ENCODE measurements at places on chromosomes 12 and 14.

- no peak for DNase-seq
These were observed 50.4 kb upstream of the OVCH1 start for GRCh38 chr12:29547864-29548263.

DNA sequence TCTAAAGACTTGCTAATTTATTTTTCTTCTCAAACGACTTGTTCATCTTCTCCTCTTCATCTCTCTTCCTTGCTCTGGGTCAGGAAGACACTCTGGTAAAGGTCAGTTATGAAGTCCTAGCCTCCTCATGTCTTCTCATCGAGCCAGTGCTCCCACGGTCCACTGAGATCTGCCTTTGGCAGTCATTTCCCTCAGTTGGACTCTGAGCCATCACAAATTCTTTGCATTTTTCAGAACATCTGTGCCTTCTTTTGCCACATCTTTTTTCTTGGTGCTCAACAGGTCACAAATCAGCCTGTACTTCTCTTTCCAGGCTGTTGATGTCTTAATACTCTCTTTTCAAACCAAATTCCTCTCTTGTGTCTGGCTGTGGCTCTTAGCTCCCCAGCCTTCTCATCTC is 49.7 kb downstream of the IGF1 start:
- no peak for DNase-seq

- no peak for DNase-seq
These were observed 124.4 kb upstream of the PZP start for GRCh38 chr12:9332564-9332963.

GRCh38 chr14:22469538-22470303 is 119.3 kb downstream of the DAD1 start:
- no peak for DNase-seq

DNA sequence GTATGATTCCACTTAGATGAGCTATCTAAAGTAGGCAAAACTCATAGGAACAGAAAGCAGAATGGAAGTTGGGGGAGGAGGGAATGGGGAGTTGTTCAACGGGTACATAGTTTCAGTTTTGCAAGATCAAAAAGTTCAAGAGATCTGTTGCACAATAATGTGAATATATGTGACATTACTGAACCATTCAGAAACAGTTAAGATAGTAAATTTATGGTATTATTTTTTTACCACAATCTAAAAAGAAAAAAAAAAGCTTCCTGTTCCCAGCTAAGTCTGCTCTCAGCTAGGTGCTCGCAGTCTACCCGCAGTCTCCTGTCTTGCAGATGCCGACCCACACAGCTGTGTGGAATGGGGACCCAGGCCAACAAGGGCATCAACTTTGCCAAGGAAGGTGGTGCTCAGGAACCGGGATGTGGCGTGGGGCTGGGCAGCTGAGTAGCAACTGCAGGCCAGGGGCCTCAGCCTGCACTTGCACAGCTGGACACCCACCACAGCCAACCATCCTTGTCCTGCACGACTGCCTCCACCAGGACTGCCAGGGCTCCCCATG is 15.3 kb upstream of the ANO6 start:
- DNase-seq, result no peak

Measured in H9 (cell line).